Activated naive CD4-positive, alpha-beta T cell treated with anti-CD3 and anti-CD28 coated beads, Interleukin-2, amount 10 ng/mL, durations not matched to agents 5 hours and 36 hours (primary cell): ENCODE measurements at places on chromosomes 2 and 18. TPM values are rescaled to one million over a fixed set of nuclear protein-coding genes. Genes with fewer than 3 reads are reported as not detected.

The LCLAT1 gene
- 18.7 TPM for total RNA-seq

The DSG2 gene
- total RNA-seq: 0.53 TPM

The FER1L5 gene
- not detected for total RNA-seq

The GDF7 gene
- total RNA-seq: not detected

The MERTK gene
- total RNA-seq: 0.14 TPM

The PAX3 gene
- not detected for total RNA-seq

The RAB6C gene
- total RNA-seq: not detected

The SOWAHC gene
- total RNA-seq: 0.35 TPM

The LOXL3 gene
- total RNA-seq: 0.10 TPM

The CRYBA2 gene
- not detected for total RNA-seq

The GREB1L gene
- total RNA-seq: not detected
